ENCODE measurements at places on chromosomes 11 and 22. TPM values are rescaled to one million over a fixed set of nuclear protein-coding genes. Genes with fewer than 3 reads are reported as not detected.
A peak's percentile ranks its signal among the peaks of the same experiment; 100 is the strongest.

- DNase-seq = no peak
Observed at GRCh38 chr11:64246871-64247728, at the start of gene PPP1R14B. Gene PPP1R14B, minus strand, starts transcription at chr11:64246943. Its CDS starts 270 bp downstream, at chr11:64246673.

DNA sequence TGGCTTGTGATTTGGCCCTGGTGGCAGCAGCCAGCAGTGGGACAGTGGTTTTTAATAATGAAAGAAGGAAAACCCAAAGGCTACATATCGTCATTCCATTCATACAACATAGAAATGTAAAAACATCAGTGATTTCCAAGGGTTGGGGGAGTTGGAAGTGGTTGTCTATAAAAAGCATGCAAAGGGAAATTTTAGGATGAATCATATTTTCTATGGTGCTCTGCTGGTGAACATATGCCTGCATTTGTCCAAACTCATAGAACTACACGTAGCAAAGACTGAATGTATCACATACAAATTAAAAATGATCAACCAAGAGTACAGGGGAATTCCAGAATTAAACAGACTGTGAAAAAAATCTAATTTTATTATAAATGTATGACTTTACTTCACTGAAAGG is 11.1 kb downstream of the OR5B3 start:
- no peak for DNase-seq

DNA sequence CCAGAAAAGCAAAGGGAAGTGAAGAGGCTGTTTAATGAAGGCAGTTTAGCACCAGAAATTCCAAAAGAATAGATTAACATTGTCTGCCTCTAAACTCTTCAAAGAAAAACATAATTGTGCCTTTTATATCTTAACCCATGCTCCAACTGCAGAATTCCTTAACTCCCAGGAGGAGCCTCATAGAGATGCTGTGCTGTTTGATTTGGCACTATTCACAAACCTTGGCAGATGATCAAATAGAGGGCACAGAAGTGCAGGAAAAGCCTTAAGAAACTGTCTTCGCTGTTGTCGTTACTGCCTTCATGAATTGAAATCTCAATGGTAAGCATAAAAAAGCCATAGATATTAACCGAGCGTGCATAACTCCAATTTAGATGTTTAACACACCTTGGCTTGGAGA is 124.1 kb upstream of the MPPED2 start:
- DNase-seq = no peak

Gene KIRREL3
- 1.4 TPM for total RNA-seq

Gene CEP126
- 0.82 TPM for total RNA-seq

GRCh38 chr22:24186352-24186740 is 5.1 kb downstream of the SUSD2 start:
- DNase-seq = no peak

DNA sequence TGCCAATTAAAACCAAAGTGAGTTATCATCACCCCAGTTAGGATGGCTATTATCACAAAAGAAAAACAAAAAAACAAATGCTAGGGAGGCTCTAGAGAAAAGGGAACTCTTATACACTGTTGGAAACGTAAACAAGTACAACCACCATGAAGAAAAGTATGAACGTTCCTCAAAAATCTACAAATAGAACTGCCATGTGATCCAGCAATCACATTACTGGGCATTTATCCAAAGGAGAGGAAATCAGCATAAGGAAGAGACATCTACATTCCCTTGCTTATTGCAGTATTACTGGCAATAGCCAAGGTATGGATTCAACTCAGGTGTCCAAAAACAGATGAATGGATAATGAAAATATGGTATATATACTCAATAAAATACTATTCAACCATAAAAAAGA is 1145.1 kb downstream of the LRRC4C start:
- no peak for DNase-seq

DNA sequence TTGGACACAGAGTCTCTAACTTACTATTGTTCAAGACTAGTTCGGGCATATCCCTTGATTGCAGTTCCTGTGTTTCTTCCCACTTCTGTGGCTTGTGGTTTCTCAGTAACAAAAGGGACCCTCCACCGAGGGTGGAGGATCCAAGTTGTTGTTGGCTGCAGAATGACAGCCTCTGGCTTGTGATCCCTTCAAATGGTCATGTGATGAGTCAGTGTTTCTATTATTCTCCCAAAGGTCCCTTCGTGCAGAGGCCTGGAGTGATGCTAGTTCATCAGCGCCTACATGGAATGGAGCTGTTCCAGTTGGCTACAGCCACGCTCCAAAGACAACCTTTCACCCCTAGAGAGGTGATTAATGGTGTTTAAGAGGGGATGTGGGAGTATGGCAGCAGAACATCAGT is 2.6 kb upstream of the VWCE start:
- peak; percentile 86 for DNase-seq

DNA sequence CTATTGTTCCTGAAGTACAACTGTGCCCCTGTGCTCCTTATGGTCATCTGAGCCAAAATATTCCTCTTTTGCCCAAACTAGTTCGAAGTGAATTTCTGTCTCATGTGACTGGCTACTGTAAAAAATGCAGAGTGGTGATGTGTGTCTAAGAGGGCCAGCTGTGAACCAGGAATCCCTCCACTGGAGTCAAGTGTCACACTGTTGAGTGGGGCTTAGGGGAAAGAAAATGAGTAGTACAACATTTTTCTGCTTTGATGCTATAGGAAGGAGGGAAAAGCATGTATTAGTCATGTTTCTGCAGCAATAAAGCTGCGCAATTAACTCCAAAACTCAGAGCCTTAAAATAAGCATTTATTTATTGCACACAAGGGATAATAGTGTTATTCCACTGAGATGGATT is 39.8 kb upstream of the HMGXB4 start:
- no peak for DNase-seq

DNA sequence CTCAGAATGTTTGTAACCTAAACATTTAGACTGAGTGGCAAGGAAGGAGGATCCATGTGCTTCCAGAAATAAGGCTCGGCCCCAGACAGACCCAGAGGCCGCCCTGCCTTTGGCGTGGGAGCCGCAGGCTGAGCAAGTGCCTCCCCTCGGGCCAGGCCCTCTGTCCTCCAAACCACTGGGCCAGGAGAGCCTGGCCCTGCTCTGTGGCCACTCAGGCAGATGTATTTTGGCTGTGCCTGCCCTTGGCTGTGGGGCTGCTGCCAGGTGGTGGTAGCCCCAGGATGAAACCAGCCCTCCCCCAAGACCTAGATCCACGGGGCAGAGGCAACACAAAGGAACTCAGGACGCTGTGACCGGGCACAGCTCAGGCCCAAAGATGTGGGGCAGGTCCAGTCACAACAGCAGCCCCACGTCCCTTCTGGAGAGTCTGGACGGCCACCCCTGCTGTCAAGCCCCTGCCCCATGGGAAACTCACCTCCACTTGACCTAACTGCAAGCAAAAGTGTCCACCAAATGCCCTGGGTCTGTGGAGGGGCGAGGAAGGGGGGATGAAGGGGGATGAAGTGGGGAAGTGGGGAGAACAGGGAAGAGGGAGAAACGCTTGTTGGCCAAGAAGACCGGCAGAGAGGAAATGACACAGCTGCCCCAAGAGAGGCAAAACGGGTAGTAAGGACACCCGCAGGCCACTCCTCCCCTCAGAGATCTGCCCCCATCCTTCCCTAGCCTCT is 24.0 kb downstream of the PISD start:
- no peak for DNase-seq

Gene AMPD3
- total RNA-seq = 6.6 TPM

All from kidney epithelial cell (primary cell).